ENCODE measurements at places on chromosomes 1 and 21. TPM values are rescaled to one million over a fixed set of nuclear protein-coding genes. Genes with fewer than 3 reads are reported as not detected.

Gene SLC35F3
- not detected for total RNA-seq

Gene PPP1R15B
- 25.5 TPM for total RNA-seq

Gene TMEM222
- 39.3 TPM for total RNA-seq

GRCh38 chr1:50158421-50158820 is 49.7 kb downstream of the ELAVL4 start:
- no peaks in the 10 kb centered on the region for H3K4me1 ChIP-seq
- peaks cover 6% of the 10 kb centered on the region for H3K27me3 ChIP-seq

- no peak overlapping the region for H3K27ac ChIP-seq
- no peak overlapping the region for H3K4me3 ChIP-seq
- DNase-seq: no peak
- H3K36me3 ChIP-seq: peaks cover 3% of the 10 kb centered on the region
These were observed 32.9 kb downstream of the NIBAN1 start for GRCh38 chr1:184941410-184941733.

- H3K27ac ChIP-seq: no peak overlapping the region
- no peaks in the 10 kb centered on the region for H3K36me3 ChIP-seq
- H3K27me3 ChIP-seq: no peaks in the 10 kb centered on the region
- no peak for DNase-seq
- no peaks in the 10 kb centered on the region for H3K4me1 ChIP-seq
These were observed 455.8 kb upstream of the PRMT6 start for GRCh38 chr1:106600626-106601025.
